NCI-H510A (cell line): ENCODE measurements at places on chromosomes 1 and 21.

DNA sequence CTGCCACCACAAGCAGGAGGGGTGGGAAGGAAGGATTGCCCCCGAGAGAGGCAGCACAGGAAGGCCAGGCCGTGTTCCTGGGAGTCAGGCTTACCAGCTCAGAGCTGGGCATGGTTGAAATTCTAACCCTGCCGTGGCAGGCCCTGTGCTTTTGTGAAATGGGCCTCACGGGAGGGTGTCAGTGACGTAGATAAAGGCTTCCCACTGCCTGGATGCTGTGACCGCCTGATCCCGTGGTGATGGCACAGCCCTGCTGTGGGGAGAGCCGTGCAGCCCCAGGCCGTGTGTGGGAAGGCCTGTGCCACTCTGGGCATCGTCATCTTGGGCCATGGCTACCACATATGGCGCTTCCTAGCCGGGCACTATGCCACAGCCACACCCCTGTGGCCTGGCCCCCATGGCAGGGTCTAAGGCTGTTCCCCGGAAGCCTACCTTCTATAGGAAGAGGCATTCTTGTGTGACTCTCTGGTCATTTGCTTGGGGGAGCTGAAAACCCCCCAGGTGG lies 161.3 kb downstream of the PCBP3 start:
- no peak for DNase-seq

- no peak for DNase-seq
Measured at GRCh38 chr1:87644033-87644578, 315.4 kb downstream of the LMO4 start.

GRCh38 chr1:67831850-67832513 lies 1.3 kb downstream of the GNG12 start:
- DNase-seq = peak; percentile 56

GRCh38 chr21:45102391-45102932 lies 28.1 kb downstream of the ADARB1 start:
- DNase-seq = no peak

GRCh38 chr1:28915031-28915895 lies 894 bp downstream of the EPB41 start:
- DNase-seq = peak; percentile 23

- no peak for DNase-seq
Measured at GRCh38 chr1:117851687-117852086, 77.7 kb downstream of the GDAP2 start.

DNA sequence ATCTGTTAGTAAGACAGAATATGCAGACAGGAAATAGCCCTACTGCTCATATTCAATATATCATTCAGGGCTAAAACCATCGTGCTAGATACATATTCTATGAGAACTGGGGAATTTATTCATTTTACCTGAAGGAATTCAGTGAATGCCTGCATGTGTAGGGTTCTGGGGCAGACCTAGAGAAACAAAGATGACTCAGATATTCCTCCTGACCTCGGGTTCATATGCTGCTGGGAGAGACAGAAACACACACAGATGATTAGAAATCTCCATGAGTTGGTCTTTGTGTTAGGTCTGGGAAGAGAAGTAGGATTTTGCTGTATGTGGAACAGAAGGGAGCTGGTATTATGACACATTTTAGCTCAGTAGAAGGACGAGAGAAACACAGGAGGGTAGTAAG lies 176.5 kb upstream of the ST6GALNAC5 start:
- DNase-seq = no peak

DNA sequence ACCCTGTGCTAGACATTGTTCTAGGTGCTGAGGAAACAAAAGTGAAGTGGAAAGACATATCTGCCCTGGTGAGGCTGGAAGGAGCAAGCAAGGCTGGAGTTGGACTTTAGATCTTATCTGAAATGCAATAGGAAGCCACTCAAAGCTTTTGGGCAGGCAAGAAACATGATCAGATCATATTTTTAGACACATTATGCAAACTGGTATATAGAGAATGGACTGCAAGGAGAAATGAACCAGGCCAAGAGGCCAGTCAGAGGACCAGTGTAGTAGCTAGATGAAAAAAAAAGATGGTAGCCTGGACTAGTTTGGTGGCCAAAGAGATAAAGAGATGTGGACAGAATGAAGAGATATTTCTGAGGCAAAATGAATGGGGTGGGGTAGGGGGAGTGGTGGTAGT lies 46.3 kb downstream of the CCN1 start:
- no peak for DNase-seq

DNA sequence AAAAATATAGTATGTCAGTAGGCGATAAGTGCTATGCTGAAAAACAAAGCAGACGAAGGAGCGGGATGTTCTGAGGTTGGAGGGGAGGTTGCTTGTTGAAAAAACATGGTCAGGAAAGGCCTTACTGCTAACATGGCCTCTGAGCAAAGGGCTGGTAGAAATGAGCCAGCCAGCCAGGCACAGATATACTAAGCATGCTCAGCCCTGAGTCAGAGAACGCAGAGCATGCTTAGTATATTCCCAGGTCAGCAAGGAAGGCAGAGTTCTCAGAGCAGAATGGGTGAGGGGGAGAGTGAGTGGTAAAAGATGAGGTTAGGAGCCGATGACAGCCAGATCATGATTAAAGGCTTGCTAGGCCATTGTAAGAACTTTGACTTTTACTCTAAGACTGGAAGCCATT lies 36.7 kb downstream of the ZBTB40 start:
- DNase-seq = no peak

DNA sequence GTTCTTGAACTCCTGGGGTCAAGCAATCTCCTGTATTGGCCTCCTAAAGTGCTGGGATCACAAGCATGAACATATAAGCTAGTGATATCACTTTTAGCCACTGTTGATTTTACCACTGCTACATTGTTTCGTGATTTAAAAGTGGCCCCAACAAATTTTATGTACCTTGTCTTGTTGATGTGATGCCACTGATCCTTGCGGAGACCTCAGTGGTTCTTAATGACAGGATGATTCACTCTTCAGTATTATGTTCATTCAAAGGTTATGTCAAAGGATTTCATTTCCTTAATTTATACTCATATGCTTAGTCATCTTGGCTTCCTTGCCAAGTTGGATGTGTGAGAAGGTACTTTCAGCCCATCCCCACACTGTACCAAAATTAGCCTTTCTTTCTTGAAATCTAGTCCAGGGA lies 12.1 kb downstream of the PRKACB start:
- no peak for DNase-seq

DNA sequence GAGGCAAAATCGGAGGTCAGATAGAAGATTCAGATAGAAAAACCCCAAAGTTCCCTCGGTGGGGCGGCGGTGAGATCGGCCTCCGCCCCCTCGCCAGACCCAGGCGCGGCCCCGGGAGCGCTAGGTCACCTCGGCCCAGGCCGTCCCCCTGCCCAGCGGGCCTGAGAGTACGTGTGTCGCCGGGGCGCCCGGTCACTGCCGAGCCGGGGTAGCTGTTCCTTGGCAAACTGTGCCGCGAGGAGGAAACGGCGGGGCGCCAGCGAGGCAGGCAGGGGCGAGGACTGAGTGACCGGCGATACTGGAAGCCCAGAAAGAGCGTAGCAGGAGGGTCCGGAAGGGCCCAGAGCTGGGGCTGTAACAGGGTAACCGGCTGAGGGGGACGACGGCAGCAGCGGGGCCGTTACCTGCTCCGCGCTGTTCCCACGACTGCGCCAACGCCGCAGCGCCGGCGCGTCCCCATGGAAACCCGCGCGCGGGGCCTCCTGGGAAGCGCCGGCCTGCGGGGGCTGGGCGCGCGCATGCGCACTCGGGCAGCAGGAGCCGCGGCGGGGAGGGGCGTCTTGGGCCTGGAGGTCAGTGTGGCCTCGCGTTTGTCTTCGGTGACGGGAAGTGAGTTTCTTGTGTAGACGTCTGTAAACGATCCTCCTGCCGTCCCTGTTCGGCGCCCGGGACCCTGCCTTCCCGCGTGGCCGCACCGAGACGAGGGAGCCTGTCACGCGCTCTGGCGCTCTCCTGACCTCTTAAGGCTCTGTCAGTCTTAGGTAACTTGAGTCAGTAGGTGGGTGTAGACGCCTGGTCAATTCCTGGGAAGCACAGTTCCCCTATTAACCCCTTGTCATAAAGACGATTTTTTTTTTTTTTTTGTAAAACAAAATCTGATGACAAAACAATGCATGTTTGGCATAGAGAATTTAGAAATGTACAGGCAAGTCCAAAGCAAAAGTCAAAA lies at the start of gene LCA5L:
Gene LCA5L (minus strand): TSS at position 458 of the 949 bp plus-strand sequence. CDS start 17,285 bp downstream, outside the sequence.
- peak; percentile 76 for DNase-seq

GRCh38 chr1:205456868-205457745 lies 1.3 kb upstream of the BLACAT1 start:
- DNase-seq = peak; percentile 84

DNA sequence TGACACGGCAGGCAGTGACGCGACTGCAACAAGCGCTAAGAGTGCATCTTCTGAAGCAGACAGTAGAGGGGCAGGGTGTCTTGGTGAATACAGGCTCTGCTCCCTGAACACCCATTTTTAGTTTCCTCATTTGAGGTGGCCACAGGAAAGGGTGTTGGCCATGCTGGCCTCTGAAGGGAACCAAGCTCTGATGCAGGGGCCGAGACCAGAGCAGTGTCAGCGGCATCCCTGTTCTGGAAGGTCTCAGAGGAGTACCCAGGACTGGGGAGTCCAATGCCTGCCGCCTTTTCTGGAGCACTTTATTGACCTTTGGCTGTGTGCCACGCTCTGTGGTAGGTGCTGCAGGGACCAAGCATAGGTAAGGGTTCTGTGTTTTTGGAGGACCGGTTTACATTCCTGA lies 100.4 kb downstream of the KCNJ6 start:
- DNase-seq = no peak

- no peak for DNase-seq
Measured at GRCh38 chr1:171879556-171879955, 38.3 kb downstream of the DNM3 start.

DNA sequence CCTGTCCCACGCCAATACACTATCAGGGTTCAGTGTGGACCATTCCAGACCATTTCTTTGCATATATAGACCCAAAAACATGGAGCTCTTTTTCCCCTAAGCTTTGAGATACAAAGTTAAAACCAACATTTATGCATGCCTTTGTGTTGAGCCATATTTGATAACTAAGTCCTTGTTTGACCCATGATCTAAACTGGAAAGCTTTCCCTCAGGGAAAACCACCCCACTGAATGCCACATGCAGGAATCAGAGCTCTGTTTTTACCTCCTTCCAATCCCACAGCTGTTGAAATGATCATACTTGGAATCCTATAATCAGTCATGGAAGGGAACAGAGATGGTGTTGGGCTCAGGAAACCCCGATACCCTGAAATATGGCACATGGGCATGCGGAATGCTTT lies 14.8 kb upstream of the SLC45A1 start:
- DNase-seq = no peak

- no peak for DNase-seq
Measured at GRCh38 chr21:29091033-29091432, 17.6 kb upstream of the CCT8 start.

DNA sequence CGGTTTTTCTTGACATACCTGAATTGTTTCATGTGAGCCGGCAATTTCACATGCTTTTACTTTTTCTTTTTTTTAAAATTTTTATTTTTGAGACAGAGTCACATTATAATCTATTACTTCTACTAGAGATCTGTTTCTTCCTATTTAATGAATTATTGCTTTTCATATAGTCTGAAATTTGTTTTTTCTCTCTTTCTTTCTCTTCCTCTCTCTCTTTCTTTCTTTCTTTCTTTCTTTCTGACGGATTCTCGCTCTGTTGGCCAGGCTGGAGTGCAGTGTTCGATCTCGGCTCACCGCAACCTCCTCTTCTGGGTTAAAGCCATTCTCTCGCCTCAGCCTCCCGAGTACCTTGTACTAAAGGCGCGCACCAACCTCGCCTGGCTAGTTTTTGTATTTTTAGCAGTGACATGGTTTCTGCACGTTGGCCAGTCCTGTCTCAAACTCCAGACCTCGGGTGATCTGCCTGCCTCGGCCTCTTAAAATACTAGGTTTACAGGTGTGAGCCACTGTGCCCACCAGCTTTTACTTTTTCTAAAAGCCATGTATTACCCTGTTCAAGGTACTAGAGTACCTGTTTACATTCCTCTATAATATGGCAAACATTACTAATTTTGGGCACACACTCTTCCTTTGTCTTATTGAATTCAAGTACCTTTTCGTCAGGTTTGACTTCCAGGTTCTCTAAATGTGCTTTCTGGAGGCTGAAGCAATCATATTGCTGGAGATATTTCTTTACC lies 86.5 kb upstream of the RHOU start:
- DNase-seq = no peak

DNA sequence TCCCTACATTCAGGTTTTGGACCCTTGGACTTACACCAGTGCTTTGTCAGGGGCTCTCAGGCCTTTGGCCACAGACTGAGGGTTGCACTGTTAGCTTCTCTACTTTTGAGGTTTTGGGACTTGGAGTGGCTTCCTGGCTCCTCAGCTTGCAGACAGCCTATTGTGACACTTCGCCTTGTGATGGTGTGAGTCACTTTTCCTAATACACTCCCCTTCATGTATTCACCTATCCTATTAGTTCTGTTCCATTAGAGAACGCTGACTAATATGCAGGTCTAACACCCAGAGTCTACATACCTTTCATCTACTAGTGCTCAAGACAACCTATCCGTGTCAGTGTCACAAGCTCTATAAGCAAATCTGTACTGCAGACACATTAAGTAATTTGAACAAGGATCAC lies 605.3 kb downstream of the KCNT2 start:
- no peak for DNase-seq

- DNase-seq = no peak
Measured at GRCh38 chr1:204706838-204707509, 21.4 kb upstream of the LRRN2 start.

DNA sequence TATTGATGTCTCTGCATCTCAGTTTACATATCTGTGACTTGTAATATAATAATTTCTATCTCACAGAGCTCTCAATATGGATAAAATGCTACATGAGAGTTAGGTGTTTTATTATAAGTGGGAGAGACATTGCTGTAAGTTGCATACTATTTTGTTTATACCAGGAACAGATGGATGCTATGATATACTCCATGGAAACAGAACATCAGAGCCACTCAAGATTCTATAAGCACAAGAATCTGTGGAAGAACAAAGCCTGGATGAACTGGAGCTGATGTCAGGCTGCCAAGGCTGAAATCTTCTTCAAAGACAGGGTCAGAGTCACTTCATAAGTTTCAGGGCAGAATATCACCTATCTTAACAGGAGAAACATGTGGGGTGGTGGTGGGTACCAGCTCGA lies 30.2 kb downstream of the DUSP10 start:
- DNase-seq = no peak

DNA sequence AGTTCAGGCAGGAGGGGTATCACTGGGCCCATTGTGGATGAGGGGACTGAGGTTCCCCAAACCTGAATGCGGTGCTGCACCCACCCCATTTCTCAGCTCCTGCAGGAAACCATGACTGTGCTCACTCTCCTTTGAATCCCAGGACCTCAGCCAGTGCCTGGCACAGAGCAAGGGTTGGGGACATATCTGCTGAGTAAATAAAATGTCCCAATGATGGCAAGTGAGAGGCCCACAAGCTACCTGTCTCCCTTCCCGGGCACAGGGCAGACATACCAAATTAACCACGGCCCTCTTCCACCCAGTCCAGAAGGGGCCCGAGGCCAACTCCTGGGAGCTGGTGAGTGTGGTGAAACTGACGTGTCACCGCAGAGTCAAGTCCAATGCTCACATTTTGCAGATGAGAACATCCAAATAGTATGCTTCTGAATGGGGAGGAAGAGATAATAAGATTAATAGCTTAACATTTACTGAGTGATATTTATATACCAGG lies 97.6 kb downstream of the EPHB2 start:
- no peak for DNase-seq

- DNase-seq = no peak
Measured at GRCh38 chr21:41819236-41819855, 52.5 kb upstream of the RIPK4 start.

GRCh38 chr1:96649301-96649700 lies 72.3 kb upstream of the PTBP2 start:
- no peak for DNase-seq
